Tibial nerve (tissue), 4 donors: ENCODE measurements at places on chromosomes 12 and 14.

DNA sequence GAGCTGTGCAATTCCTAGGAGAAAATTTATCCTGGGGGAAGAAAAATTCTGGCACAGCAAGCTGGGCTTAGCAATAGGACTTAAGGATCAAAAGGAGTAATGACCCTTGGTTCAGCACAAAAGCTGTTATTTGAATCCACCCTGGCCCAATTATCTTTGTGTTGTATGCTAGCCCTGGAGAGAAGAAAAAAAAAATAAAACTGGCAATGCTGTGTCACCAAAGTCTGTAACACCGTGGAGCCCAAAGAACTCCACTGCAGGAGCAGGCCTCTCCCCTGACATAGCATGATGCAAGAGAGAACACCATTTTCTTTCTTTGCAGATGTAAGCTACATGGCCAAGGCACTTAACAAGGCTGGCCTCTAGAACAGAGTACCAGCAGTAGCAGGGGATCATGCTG, 63.0 kb upstream of the ARHGAP5 start:
- no peak for DNase-seq

DNA sequence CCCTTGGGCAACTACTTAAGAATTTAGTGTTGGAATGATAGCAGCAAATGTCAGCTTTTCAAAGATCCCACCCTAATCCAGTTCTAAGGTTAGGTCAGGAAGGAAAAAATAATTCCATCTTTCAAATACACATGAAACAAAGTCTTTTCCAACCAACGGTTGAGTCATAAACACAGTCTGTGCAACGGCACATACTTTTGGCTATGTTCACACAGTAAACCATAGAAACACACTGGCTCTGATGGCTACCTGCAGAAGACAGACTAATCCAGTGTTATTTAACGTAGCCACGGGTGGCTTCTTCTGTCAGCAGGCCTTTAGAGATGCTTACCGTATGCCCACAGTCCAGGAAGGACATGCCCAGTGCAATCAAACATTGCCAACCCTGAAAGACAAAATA, 35.7 kb downstream of the HIGD1C start:
- DNase-seq, result no peak

GRCh38 chr12:8773461-8773860, 49.0 kb upstream of the A2ML1 start:
- no peak for DNase-seq

GRCh38 chr14:33019346-33019745, 80.7 kb downstream of the NPAS3 start:
- no peak for DNase-seq

DNA sequence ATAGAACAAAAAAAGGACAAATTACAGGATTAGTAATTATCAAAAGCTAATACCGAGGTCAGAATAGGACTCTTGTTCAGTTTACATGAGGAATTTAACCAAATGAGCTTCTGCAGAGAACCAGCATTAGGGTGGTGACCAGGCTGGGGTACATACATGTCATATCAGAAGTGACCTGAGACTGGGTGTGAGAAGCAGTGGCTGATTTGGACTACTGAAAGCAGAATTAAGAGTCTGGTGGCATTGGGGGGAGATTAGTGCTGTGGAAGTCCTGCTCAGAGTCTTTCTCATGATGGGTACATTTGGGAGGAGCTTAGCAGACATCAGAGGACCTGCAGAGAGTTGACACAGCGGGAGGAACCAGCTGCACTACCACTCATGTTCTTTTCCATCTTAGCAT, 21.7 kb downstream of the TRAF3 start:
- no peak for DNase-seq

- DNase-seq, result no peak
Observed at GRCh38 chr12:131090274-131091210, 136.8 kb downstream of the ADGRD1 start.

DNA sequence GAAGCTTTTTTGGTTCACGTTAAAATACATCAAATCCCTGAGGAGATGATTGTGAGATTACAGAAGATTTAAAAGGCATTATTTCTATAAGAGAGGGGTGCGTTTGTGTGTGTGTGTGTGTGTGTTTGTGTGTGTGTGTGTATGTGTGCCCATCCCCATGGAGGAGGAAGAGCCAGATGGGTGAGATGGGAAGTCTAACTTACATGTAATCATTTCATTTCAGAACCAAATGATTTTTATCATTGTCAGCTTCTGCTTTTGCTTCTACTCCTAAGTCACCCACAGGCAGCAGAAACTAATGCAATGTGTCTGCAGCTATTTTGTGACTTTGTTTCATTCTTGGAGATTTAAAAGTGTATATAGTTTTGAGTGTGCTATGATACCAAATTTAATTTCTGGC, 68.7 kb downstream of the SLC4A8 start:
- DNase-seq, result no peak
